ENCODE measurements at places on chromosomes 16 and 17. TPM values are rescaled to one million over a fixed set of nuclear protein-coding genes. Genes with fewer than 3 reads are reported as not detected.

CPNE7 gene
- total RNA-seq: 2.5 TPM

KCNJ12 gene
- 4.0 TPM for total RNA-seq

DNA sequence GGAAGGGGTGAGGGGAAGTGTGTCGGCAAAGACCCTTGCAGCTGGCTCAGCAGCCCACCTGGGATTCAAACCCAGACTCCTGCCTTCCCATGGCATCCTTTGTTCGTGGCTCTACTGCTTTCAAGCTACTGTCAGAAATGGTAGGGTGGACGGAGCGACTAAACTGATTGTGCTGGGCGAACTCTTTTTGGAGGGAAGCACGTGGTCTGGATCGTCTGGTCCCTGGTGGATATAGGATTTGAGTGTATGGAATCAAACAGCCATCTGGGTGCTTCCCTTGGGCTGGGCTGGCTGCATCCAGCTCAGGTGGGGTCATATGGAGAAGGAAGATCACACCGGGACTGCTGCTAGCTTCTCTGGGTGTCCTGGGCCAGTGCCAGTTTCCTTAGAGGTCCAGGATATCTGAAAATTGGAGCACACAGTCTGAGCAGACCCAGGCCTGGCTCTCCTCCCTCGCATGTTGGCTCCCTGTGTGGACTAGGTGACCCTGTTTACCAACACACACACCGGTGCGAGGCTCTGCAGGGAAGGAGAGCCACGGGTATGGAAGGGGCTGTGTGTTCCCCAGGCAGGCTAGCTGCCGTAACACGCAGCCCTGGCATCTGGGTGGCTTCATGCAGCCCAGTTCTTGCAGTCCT, 8.6 kb downstream of the CMIP start:
- DNase-seq: no peak

DNA sequence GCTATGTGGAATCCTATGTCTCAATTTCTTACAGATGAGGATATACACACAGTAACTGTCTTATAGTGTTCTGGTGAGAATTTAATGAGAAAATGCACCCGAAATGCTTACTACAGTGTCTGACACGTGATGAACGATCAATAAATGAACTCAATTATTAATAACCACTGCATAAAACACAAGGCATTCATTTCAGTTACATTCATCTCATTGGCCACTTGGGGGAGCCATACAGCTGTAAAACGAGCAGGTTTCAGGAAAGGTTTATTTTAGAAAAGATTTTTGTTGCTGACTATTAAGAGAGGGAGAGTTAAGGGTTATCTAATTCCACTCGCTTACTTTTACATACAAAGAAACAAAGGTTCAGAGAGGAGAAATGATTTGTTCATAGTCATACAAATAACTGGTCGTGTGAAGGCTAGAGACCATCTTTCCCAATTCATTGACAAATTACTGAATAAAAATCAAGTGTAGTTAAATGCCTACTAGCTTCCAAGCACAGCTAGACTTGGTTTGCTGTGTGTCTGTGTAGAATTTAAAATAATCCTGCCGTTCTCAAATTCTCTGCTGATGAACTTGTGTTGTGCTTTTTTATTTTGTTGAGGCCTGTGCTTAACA, 160.1 kb downstream of the MAP2K4 start:
- DNase-seq: no peak

DNA sequence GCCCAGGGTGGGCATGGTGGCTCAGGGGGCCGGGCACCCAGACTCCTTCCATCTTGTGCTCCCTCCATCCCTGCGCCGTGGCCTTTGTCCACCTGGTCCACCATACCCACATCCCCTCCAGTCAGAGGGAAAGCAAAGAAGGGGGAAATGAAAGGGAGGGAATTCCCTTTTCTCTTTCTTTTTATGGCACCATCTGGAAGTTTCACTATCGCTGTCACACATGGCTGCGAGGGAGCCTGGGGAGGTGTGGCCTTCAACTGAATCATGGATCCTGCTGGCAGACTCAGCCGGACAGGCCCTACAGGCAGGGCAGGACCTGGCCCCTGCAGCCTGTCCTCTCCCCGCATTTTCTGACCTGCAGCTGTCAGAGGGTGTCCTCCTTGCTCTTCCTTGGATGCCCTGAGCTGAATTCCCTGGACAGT, 6.2 kb downstream of the SLC12A3 start:
- no peak for DNase-seq

GRCh38 chr17:33112763-33113162, 121.1 kb downstream of the SPACA3 start:
- no peak for DNase-seq

- no peak for DNase-seq
Measured at GRCh38 chr17:73371285-73371684, 59.5 kb upstream of the CDC42EP4 start.

GRCh38 chr16:88613293-88613692, 25.1 kb upstream of the IL17C start:
- no peak for DNase-seq

Measured in lower leg skin (tissue), 4 donors.